Activated CD4-positive, alpha-beta T cell treated with anti-CD3 and anti-CD28 coated beads, Interleukin-2, Interleukin-6, amounts not matched to agents 100 ng/mL and 50 ng/mL, durations not matched to agents 16 hours and 8 hours (primary cell): ENCODE measurements at places on chromosomes 13 and 19.
A peak's percentile ranks its signal among the peaks of the same experiment; 100 is the strongest.

DNA sequence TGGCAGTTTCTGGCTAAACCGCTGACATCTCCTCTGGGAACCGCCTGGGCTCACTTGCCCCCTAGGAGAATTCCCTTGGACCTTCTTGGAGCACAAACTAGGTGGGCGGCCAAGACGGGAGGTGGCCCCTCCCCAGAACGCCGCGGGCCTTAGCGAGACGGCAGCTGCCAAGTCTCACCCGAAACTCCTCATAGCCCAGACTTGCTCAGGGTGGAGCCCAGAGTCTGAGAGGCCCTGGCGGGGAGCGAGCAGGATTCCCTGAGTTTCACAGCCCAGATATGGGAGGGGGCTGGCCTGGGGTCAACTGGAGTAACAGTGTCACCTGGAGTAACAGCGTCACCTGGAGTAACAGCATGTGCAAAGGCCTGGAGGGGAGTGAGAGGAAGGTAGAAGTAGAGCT lies 10.1 kb downstream of the TINCR start:
- DNase-seq = no peak

- DNase-seq = peak; percentile 85
Observed at GRCh38 chr19:6481541-6482342, at the start of gene DENND1C. Gene DENND1C, minus strand, starts transcription at chr19:6481787. Its CDS starts 92 bp downstream, at chr19:6481695.

DNA sequence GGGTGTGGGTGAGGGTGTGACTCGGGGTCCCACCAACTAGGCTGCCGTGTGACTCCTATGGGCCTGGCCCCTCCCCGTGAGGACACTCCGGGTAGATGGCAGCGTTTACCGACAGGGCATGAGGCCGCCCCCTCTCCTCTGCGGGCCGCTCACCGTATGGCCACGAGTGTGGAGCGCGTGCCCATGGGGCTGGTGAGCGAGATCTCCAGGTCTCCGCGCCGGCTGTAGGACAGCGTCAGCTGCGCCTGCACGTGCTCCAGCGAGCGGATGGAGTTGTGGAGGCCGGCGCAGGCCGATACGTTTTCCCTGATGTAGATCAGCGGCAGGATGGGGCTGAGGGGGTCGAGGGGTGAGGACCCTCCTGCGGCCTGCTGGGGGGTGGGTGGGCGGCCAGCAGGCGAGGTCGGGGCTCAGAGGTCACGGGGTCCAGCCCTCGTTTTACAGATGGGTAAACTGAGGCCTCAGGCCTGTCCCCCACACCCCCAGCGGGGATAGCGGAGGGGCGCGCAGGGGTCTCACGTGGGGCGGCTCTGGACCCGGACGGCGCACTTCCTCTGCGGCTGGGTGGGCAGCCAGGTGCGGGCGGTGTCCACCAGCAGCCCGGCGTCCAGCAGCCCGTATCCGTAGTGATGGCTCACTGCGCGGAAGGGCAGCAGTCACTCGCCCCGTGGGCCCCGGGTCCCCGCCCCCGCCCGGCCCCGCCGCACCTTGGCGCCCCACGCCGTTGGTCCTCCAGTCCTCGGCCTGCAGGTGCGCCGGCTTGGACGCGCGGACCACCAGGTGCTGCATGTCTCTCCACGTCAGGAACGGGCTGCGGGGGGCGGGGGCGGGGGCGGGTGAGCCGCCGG lies 4.3 kb upstream of the C19orf25 start:
- DNase-seq = no peak

DNA sequence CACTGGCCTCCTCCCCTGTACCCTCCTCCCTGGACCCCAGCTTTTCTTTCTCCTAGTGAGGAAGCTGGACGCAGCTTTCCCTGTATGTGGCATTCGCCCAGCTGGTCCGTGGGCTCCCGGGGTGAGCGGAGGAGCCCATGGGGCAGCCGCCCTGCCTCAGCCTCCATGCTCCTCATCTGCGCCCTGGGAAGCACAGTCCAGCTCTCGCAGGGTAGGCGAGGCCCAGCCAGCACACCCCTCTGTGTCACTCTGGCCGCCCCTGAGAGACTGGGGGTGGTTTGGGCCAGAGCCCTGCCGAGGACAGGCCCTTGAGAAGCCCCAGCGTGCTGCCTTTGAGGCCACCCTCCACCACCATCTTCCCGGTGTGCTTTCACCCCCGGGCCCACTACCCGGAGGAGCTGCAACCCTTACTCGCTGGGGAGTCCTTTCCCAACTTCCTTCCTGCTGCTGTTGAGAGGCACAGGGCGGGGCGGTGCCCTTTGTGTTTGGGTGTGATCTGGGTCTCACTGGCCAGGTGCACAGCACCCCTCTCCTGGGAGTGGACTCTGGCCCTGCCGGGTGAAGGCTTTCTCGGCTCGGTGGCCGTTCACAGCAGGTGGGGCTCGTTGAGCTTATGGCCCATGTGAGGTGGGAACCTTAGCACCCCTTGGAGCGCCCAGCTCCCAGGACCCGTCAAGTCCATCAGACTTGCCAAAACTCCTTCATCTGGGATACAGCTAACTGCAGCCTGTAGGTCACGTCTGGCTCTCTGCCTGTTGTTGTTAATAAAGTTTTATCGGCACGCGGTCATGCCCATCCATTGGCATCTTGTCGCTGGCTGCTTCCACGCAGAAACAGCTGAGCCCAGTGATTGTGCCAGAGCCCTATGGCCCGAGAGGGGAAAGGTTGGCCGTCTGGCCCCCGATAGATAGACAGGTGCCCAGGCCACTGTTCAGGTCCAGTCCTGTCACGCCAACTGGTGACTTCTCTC lies 3.2 kb downstream of the NCLN start:
- DNase-seq = no peak

- no peak for DNase-seq
Observed at GRCh38 chr19:31266731-31267130, 82.5 kb downstream of the TSHZ3 start.

GRCh38 chr13:100491164-100491842 lies 97.3 kb downstream of the GGACT start:
- no peak for DNase-seq

GRCh38 chr19:3024870-3025548 lies 4.1 kb downstream of the TLE2 start:
- peak; percentile 10 for DNase-seq

DNA sequence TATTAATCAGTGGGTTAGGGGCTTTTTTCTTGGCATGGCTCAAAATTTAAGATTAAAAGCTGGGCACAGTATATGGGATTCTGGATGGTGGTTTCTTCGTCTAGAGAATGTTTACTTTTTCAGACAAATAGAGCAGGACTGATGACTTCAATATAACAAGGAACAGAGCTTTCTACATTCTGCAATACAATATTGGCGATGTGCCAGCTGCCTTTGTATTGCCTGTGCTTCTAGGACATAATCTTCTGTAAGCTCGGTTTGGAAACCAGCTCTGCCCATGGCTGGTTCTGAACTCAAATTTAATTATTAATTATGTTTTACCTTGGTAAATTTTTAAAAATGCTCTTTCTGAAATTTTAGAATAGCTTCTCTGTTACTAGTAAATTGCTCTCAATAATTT lies 139.1 kb upstream of the TRPC4 start:
- DNase-seq = no peak

DNA sequence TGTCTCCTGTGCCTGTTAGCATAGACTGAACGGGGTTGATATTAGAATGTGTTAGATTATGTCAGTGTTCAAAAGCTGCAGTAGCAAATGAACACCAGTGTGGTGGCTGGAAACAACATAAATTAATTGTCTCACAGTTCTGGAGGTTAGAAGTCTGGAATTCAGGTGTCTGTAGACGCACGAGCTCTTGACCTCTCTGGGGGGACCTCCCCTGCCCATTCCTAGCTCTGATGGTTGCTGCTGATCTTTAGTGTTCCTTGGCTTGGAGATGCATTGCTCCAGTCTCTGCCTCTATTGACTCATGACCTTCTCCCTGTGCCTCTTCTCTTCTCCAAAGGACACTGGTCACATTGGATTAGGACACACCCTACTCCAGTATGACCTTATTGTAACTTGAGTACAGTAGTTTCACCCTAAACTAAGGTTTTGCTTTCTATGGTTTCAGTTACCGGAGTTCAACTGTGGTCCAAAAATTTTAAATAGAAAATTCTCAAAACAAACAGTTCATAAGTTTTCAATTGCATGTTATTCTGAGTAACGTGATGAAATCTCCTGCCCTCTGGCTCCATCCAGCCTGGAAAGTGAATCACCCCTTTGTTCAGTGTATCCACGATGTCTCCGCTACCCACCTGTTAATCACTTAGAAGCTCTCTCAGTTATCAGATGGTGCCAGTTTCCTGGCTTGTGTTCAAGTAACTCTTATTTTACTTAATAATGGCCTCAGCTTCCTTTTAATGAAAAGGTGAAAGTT lies 273.2 kb downstream of the MYO16 start:
- no peak for DNase-seq

DNA sequence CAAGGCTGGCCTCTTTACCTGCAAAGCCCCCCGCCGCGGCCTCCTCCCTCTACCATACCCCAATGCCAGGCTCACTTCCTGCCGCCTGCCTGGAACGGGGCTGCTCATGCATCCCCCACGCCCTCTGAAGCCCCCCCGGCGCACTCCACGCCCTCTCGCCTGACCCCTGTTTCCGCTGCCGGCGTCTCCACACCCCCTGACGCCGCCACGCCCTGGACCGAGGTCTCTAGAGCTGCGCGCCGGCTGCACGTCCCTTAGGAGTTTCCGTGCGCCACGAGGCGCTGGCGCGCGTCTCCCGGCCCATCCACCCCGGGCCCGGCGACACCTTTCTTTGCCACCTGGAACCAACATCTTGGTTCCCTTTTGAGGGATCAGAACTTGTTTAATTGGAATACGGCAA lies 16.0 kb downstream of the DPRX start:
- no peak for DNase-seq

DNA sequence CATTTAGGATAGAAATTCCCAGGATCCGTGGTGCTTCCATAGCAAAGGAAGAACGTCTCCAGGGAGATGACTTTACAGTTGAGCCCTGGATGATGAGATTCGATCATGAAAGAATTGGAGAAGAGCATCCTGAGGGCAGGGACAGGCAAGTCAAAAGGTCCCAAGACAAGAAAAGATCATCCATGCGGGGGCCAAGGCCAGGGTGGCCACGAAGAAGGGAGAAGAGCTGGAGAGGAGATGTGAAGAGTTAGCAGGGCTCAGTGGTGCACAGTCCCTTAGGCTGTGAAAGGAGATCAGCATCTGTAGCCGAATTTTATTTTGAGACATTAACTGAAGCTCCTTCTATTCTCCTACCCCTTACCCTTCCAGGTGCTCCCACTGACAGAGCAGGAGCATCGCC lies 28.9 kb downstream of the OR10H4 start:
- DNase-seq = no peak

DNA sequence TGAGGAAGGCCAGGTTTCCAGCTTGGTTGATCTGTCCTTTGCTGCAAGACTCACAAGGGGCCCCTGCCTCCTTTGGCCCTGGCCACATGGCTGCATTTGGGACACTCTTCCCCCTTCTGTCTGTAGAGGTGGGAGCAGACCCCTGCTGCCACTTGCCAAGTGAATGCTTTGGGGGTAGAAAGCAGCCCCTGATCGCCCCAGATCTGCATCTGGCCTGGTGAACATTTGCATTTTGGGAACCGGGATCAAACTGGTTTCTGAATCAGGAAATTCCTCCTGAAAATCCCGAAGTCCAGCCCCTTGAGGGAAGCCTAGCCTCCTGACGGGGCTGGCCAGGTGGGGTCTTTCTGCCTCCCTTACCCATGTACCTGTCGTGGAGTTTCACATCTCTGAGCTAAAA lies 14.9 kb downstream of the DPF1 start:
- DNase-seq = no peak

- DNase-seq = no peak
Observed at GRCh38 chr19:39544911-39545310, 5.0 kb upstream of the EID2 start.

DNA sequence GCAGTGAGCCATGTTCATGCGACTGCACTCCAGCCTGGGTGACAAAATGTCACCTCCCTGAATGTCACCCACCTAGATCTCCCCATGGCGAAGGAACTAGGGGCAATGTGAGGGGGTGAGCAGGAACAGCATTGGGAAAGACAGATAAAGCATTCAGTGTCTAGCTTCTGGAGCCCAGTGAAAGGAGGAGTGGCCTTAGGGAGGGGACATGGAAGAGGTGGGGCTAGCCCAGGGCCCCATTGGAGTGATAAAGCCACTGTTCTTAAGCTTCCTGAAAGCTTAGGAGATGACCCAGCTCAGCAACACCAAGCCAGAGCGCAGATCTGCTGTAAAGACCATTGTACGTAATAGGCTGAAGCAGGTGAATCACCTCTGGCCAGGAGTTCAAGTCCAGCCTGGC lies 13.0 kb upstream of the KCNN1 start:
- DNase-seq = no peak

- peak; percentile 31 for DNase-seq
Observed at GRCh38 chr19:2619076-2619475, 83.4 kb downstream of the GNG7 start.

DNA sequence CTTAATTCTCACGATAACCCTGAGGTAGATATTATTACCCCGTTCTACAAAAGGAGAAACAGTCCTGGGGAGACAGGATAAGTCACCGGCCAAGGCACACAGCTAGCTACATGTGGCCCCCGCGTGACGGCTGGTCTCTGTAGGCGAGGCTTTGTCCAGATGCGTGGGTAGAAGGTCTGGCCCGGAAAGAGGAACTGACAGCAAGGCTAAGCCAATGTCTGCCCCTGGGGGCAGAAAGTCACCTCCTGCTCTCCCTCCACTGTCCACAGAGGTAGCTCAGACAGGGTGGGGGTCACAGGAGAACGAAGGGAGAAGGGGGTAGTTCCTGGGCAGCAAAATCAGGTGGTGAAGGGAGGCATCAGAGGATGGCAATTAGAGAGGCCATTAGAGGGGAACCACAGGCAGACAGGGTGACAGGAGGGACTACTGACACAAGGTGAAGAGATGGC lies 1.8 kb downstream of the APOC4 start:
- DNase-seq = no peak

GRCh38 chr19:54206030-54206830 lies 5.6 kb downstream of the RPS9 start:
- no peak for DNase-seq

GRCh38 chr19:15758379-15758778 lies 20.6 kb downstream of the OR10H3 start:
- DNase-seq = no peak

- no peak for DNase-seq
Observed at GRCh38 chr19:20357921-20358320, 190.9 kb downstream of the ZNF486 start.

DNA sequence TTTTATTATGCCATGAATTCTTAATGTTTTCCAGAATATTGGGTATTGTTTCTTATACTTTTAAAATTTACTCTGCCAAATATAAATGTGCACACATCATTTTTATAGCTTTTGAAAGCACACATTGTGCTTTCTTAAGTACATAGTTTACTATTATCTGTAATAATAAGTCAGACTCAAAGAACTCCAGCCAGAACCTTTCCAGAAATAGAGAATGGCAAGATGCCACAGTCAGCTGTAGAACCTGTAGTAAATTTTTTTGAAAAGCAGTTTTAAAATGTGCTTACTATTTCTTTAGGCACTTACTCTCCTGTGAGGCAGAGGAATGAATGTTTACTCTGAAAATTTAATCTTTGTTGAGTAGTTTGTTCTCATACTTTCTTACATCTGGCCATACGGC lies 1287.1 kb downstream of the PCDH9 start:
- no peak for DNase-seq

DNA sequence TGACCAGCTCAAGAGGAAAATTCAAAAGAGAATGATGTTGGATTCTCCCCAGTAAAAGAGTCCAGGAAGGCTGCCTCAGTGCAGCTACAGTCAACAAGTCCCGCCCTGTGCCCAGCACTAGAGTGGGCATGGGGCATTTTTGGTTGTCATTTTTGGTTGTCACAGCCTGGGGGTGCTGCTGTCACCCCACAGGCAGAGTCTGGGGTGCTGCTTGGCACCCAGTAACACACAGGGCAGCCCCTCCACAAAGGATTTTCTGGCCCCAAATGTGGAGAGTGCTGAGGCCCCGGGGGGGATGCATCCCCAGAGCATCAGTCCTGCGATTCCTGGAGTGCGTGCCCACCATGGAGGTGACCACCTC lies 28.2 kb upstream of the TMEM255B start:
- no peak for DNase-seq

- DNase-seq = no peak
Observed at GRCh38 chr19:52296400-52296772, 583 bp upstream of the ZNF480 start.
